ENCODE measurements at places on chromosomes 16 and 17.
A peak's percentile ranks its signal among the peaks of the same experiment; 100 is the strongest.

- DNase-seq, result no peak
Measured at GRCh38 chr17:82097184-82097918, 685 bp downstream of the FASN start.

DNA sequence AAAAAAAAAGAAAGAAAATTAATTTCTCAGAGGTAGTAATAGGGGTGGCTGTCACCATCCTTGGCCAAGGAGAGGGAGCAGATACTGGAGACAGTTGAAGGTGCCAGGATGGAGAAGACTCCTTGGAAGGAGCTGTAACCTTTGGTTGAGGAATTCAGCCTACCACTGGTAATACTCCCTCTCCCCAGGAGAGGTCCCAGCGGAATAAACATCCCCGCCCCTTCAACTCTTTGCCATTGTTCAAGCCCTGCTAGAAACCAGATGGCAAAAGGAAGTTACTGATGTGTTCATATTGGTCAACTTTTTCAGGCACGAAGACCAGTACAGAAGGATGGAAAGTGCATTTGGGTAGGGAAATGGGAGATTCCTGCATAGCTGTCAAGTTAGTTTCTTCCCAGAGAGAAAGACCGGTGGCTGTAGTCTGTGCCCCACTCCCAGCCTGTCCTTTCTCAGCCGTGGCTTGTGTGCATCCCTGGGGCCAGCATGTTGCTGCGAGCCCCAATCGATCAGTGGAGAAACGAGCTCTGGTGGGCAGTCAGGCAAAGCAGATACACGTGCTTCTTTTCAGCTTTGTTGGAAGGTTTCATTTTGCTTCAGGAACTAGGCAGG, 612.1 kb downstream of the MAF start:
- no peak for DNase-seq

DNA sequence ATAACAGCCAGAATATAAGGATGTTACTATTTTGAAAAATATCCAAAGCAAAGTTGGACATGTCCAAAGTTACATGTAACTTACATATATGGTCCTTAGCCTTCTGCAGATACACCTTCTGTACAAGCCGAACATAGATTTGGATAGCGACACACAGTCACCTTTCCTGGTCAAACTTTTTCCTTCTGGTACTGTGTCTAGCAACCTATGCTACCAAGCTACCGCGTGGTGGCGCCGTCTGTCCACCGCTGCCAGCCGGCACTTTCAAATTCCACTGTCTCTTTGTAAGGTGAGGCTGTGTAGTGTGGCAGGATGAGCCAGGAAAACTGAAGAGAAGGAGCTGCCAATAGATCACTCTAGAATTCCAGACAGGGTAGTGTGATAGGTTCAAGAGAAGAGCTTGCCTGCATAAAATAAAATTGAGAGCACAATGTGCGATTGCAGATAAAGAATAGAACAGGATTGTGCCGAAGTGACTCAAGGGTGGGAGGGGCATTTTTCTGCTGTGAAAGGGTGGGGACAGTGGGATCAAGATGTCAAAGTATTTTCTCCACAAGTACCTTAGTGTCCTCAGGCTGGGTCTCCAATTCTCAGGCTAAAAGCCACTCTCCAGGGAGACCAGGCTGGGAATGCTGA, 366.9 kb downstream of the SLC39A11 start:
- DNase-seq, result peak; percentile 21

GRCh38 chr17:82898976-82899514, 59.2 kb upstream of the ZNF750 start:
- DNase-seq, result no peak

DNA sequence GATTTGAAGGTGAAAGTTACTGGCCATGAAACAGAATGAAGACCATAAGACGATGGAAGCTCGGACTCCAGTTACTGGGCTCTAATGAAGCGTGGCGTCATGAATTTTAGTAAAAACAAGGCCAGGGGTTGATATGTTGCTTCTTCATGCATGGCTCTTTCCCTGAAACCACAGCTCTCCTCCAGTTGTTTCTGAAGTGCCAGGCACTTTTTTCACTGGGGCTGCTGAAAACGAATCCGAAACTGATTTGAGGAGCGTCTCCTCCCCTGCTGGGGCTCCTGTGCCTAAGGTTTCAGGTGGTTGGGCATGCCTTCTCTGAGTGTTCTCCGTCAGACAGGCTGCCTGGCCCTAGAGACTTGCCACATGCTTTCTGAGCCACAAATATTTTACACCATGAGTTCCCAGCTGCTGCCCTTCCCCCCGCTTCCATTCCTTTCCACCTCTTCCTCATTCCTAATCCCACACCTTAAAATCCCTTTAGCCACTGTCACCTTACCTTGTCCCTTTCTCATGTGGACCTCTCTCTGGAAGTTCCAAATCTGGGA, 3.7 kb upstream of the MYL4 start:
- DNase-seq, result no peak

DNA sequence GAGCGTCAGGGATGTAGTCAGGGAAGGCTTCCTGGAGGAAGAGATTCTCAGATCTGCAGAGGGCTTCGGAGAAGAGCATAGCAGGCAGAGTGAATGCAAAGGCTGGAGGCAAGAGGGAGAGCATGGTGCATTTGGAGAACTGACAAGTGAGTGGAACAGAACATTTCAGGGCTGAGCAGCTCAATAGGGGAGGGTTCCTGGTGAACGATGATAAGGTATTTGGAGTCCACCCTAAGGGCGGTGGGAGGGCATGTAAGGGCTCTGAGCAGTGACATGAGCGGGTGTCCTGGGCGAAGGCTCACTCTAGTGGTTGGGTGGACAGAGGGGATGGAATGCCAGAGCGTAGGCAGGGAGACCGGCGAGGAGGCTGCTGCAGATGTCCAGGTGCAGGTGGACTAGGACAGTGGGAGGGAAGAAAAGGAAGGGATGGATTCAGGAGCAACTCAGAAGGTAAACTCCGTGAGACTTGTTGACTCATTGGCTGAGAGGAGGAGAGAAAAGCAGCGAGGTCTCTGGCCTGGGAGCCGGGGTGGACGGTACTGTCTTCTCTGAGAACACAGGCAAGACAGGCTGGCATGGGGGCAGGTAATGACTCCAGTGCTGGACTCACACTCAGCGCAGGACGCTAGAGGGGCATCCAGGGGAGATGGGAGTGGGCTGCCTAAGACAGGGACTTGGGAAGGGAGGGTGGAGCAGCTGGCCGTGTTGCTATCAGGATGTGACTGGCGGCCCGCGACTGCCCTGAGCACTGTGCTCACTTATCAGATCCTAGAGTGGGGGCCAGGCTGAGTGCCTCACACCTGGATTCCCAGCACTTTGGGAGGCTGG, 1.4 kb upstream of the PITPNA start:
- no peak for DNase-seq

GRCh38 chr17:63116967-63117830, 151.2 kb downstream of the TANC2 start:
- DNase-seq, result no peak

- no peak for DNase-seq
Measured at GRCh38 chr17:61314368-61315078, 85.1 kb upstream of the TBX2 start.

DNA sequence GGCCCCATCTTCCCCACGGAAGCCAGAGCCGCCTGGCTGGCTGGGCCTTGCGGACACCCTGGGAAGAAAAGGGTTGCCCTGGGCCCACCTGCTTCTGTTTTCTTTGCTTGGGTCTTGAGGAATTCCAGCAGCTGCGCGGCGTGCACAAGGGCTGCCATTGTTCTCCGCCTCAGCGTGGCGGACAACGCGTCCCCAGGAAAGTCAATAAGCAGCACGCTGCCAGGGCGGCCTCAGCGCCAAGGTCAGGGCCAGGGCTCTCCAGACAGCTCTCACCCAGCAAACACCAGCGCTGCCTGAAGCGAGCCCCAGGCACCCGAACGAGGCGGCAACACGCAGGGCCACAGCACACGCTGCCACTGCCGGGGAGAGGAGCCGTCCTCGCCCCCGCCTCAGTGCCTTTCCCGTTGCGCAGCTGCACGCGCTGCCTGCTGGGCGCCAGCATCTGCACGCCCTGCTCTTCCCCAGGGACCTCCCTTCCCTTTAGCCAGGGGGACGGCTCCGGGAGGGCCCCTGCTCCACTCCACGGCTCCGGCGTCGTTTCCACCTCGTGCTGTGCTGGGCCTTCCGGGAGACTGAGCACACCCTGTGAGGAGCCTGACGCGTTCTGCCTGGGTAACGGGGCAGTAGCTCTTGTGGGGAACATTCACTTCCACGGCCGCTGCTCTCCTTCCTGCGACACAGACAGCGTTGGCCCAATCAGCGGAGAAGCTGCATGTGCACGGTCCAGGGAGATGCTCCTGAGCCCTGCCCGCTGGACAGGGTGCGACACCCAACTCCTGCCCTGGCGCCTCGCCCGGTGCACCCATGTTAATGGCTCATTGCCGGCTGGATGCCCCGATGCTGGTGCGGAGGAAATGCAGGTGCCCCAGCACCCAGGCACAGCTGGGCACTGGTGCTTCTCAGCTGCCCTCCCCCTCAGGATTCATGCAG, 57.8 kb downstream of the LMF1 start:
- no peak for DNase-seq

DNA sequence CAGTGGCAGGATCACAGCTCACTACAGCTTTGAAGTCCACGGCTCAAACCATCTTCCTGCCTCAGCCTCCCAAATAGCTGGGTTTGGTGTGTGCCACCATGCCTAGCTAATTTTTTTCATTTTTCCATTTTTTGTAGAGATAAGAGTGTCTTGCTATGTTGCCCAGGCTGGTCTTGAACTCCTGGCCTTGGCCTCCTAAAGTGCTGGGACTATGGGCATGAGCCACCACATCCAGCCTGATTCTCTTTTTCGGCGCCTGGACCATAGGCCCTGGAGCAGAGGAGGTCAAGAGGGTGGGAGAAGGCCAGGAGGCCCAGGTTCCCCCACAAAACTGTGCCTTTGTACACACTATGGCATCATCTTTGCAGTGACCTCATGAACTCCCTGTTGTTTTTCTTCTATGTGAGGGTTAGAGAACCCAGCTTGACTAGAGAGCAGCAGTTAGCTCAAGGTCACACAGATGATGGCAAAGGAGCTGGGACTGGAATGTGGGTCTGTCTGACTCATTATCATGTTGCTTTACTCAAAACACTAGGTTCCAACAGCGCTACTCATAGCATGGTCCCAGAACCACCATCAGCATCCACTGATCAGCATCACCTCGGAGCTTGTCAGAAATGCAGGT, 16.3 kb downstream of the SCN4A start:
- no peak for DNase-seq

DNA sequence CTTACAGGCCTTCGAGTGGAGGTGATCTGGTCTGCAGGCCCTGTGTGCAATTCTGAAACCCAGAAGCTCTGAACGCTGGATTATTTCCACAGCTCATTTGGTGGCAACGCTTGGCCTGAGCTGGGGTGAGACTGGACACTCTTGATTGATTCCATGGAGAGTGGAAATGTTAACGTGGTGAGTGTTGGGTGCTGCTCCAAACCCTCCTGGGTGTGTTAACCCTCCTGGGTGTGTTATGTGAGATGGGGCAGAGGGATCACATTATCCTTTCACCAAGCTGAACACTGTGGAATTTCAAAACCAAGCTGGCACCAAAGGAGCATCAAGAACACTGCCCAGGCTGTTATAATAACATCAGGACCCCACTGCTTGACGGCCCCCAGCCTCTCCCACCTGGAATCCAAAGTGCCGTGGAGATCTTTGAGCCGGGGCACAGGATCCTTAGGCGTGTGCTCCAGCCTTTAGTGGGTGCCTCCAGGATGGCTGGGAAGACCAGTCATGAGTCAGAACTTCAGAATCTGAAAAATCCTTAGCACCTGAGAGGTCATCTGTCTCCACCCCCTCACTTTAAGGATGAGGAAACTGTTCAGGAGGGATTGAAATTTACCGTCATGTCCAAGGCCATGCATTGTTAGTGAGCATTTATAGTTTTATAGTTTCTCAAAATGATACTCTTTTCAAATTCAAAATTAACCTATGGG, 75.0 kb downstream of the RPTOR start:
- no peak for DNase-seq

GRCh38 chr17:70771804-70772386, 602.6 kb downstream of the KCNJ2 start:
- no peak for DNase-seq

GRCh38 chr17:40841246-40841645, 18.8 kb upstream of the KRT10 start:
- no peak for DNase-seq

DNA sequence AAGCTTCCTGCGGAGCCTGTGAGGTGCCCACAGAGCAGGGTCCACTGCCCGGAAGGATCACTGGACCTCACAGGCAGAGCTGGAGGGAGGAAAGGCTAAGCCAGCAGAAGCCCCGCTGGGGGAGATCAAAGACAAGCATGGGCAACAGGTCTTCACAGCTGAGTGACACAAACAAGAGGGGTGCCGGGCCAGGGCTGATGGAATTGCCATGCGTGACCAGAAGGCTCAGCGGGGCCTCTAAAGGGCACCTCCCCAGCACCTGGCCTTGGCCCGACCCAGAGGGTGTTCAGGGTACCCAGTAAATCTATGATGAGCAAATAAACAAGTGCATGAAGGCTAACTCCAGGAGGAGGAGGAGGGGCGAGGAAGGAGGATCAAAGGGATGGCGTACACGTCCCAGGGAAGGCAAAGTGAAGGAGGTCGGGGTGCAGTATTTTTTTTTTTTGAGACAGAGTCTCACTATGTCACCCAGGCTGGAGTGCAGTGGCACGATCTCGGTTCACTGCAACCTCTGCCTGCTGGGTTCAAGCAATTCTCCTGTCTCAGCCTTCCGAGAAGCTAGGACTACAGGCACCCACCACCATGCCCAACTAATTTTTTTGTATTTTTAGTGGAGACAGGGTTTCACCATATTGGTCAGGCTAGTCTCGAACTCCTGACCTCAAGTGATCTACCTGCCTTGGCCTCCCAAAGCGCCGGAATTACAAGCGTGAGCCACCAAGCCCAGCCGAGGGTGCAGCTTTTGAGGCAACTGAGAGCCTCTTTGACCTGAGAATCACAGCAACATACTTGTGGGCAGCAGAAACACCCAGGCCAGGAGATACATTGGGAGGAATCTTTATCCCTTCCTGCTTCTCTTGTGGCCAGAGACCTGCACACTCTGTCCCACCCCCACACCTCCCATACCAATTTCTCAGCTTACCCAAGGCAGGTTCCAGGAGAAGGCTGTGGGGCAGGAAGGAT, 16.1 kb upstream of the EXOC7 start:
- DNase-seq, result no peak

DNA sequence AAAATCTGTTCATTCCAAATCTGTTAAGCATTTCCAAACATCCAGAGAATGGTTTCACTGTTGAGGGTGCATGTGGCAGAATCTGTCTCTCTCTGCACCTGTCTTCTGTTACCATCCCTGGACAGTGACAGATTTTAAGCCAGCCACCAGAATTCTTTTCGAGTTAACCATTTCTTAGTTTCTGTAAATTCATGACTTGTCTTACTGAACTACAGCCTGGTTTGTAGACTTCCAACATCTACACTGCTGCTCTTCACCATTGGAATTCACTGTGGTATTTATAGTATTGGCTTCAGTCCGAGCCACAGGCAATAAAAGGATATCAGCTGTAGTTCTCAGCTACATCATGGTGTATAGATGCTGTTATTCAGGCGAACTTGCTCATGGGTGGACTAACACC, 47.6 kb downstream of the GOSR1 start:
- DNase-seq, result no peak

GRCh38 chr16:73285436-73286201, 237.7 kb upstream of the ZFHX3 start:
- no peak for DNase-seq

- no peak for DNase-seq
Measured at GRCh38 chr16:55954906-55955305, 79.7 kb upstream of the CES5A start.

Data from NCI-H524 treated with DMSO at 0.1 percent for 48 hours (cell line).